ENCODE measurements at places on chromosomes 5 and 9.

DNA sequence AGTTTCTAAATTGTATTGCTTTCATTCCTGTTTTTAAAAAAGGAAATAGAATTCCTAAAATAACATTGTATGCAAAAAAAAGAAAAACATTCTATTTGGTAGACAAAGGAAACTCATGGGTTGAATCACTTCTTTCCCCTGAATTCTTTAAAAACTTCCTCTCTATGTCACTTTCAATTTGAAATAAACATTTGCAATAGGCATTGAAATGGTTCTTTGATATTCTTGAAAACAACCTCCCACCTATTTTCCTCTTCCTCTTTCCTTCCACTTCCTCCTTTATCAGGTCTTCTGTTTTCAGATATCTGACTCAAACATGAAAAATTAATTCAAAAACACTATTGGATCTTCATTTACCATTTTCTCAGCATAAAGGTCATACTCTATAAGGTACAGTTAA lies 442.0 kb upstream of the MEF2C start:
- no peak for DNase-seq

- no peak for DNase-seq
Observed at GRCh38 chr5:35356725-35357124, 126.4 kb upstream of the PRLR start.

- DNase-seq, result no peak
Observed at GRCh38 chr5:53110156-53110555, 599 bp upstream of the MOCS2 start.

DNA sequence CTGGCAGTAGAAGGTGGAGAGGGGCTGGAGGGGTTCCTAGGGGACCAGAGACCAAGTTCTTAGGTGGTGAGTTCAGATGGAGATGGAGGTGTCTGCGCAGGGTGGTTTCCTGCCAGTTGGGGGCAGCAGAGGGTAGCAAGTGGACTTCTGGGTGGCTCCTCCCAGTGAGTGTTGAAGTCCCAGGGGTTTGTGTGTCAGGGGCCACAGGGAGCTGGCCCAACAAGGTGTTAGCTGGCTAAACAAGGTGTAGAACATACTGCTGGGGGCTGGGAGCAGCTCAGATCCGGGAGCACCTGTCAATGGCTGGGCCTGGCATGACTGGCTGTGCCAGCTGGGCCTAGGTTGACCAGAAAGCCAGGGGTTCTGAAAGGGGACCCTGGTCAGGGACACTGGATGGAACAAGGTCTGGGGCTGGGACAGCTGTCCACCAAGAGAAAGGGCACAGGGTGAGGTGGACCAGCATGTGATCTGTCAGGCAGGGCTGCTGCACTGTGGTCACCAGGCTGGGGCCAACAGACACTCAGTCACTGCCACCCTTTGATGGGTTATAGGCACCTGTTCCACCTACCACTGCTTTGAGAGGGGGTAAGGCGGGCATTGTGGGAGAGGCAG lies 35.6 kb downstream of the DAB2IP start:
- peak; percentile 79 for DNase-seq

- no peak for DNase-seq
Observed at GRCh38 chr9:108443019-108443633, 412.7 kb downstream of the ACTL7B start.

DNA sequence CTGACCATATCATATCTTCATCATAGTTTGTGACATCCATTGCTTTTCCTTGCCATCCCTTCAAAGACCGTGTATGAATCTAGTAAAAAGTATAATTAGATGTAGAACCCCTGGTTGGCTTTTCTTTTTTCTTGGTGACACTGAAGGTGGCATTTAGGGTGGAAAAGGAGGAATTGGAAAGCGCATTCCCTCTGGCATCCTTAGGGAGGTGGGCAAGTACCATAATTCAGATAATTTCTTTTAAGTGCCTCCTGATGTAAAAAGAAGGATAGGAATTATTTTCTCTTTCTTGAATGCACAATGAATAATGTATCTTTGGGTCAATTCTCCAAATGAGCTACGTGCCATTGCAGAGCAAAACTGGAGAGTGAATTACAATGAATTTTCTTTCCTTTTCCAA lies 73.2 kb upstream of the SMARCA2 start:
- peak; percentile 11 for DNase-seq

DNA sequence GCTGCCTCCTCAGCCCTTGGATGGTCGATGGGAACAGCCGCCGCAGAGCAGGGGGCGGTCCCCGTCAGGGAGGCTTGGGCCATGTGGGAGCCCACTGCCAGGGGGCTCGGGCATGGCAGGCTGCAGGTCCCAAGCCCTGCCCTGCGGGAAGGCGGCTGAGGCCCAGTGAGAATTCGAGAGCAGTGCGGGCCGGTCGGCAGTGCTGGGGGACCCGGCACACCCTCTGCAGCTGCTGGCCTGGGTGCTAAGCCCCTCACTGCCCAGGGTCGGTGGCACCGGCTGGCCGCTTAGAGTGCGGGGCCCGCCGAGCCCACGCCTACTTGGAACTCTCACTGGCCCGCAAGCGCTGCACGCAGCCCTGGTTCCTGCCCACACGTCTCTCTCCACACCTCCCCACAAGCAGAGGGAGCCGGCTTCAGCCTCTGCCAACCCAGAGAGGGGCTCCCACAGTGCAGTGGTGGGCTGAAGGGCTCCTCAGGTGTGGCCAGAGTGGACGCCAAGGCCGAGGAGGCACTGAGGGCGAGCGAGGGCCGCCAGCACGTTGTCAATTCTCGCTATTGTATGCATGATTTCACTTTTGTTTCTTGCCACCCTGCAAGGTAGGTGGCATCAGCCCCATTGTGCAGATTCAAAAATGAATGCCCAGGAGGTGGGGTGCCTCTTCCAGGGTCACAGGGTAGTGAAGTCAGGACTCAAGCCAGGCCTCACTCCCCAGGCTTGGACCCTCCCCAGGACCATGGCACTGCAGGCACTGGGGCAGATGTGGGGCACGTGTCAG lies 48.6 kb downstream of the COL15A1 start:
- DNase-seq, result no peak

DNA sequence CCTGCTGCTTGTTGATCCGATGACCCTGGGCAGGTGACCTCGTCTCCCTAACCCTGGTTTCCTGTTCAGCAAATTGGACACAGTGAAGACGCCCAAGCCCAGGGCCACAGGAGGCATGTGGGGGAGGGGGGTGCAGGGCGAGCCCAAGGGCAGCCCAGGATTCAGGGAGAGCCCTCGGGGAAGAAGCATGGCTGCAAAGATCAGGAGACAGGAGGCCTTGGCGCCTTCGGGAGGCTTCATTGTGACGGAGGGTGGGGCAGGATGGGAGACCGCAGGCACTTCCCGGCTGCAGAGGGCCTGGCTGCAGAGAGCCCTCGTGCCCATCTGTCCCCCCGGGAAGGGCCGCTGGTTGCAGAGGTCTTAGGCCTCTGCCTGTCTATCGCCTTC lies 6.2 kb downstream of the ASS1 start:
- DNase-seq, result no peak

DNA sequence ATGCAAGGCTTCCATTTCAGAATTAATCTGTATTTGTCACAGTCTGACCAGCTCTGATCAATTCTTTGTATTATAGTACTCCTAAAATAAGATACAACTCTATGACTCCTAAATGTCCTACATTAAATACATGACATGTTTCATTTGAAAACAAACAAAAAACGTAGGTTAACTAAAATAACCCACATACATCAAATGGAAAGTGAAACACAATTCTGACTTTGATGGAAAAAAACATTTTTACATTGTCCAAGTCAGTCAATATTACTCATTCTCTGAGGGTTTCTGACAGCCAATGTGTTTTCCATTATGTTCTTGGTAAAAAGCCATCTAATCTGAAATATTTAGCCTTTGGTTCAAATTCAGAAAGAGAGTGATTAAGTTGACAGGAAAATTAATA lies 8.7 kb downstream of the HMGCS1 start:
- DNase-seq, result peak; percentile 29

DNA sequence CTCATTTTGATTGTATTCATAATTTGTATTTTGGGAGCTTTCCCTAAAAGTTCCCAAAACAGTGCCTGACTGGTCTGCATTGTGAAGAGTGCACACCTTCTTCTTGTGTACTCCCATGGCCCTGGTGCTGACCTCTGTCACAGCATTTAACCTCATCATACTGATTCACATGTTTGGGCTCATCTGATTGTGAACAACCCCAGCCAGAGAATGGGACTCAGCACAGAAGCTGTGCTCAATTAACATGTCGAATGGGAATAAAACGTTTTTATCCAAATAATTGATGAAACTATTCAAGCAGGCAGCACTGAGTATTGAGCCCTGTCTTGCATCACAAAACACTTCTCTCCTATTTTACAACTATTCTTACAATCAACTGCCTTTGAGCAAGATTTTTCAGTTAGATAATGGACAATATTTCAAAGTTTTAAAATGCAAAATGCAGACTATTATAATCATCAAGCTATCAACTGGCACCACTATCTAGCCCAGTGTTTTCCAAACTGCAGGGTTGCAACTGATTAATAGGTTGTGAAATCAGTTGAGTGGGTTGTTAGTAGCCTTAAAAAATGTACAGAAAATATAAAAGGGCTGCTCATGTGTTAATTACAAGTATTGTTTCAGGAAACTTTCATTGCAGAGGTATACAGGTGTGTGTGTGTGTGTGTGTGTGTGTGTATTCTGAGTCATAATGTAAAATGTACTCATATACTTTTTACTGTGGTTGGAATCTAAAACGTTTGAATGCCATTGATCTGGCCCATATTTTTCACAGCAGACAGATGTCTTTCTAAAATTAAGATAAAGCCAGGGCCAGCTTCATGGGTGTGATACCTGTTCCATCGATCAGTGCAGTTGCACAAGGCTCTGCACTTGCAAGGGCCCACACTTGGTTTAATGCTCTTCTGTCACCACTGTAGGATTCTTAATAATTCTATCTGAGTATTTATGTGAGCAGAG lies 190.5 kb downstream of the PIK3R1 start:
- DNase-seq, result no peak
